ENCODE measurements at places on chromosomes 12 and 14.

GRCh38 chr12:4820971-4821370 lies 88.7 kb upstream of the KCNA1 start:
- no peak overlapping the region for H3K4me3 ChIP-seq
- peaks cover 18% of the 10 kb centered on the region for H3K27me3 ChIP-seq
- DNase-seq: no peak
- no peak overlapping the region for H3K27ac ChIP-seq
- H3K36me3 ChIP-seq: no peaks in the 10 kb centered on the region

- no peaks in the 10 kb centered on the region for H3K36me3 ChIP-seq
- H3K4me1 ChIP-seq: peaks cover 23% of the 10 kb centered on the region
- no peak for DNase-seq
- peak overlapping the region; percentile 24 for H3K27ac ChIP-seq
- H3K27me3 ChIP-seq: no peaks in the 10 kb centered on the region
Observed at GRCh38 chr12:108318472-108319275, 20.4 kb downstream of the CMKLR1 start.

DNA sequence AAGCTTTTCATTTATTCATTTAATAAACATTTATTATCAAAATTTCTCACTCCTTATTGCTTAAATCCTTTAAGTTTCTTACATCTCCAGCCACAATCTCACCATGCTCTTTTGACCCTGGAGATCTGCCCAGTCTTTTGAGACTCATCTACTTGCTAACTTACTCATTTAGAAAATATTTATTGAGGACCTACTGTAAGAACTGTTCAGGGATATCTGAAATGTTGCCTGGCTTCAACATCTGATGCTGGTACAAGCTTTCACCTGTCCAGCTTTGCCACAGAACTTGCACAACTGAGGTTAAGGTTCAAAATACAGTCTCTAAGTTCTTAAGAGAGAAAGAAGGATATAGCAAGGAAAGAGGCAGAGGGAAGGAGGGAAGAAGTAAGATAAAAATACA lies 17.5 kb upstream of the GXYLT1 start:
- H3K36me3 ChIP-seq: peaks cover 25% of the 10 kb centered on the region
- DNase-seq: no peak
- no peaks in the 10 kb centered on the region for H3K27me3 ChIP-seq
- no peak overlapping the region for H3K4me3 ChIP-seq
- H3K27ac ChIP-seq: no peak overlapping the region
- no peaks in the 10 kb centered on the region for H3K4me1 ChIP-seq

DNA sequence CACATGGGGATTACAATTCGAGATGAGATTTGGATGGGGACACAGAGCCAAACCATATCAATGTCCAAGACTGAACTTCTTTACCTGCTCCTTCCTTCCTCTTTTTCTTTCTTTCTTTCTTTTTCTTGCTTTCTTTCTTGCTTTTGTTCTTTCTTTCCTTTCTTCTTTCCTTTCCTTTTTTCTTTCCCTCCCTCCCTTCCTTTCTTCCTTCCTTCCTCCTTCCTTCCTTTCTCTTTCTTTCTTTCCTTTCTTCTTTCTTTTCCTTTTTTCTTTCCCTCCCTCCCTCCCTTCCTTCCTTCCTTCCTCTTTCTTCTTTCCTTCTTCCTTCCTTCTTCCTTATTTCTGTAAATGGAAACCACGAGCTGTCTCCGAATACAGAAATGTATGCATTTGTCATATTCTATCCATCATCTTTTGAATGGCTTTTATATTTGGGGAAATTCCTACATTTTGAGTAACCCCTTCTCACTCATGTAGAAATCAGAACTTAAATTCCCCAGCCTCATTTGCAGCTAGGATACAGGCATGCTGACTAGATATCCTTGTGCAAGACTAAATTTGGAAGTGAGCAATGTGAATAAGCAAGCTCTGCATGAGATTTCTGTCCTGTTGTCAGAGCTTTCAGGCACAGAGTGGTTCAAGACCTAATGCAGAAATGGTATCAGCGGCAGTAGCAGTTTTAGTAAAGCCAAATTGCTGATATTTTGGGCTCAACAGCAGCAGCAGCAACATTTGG lies 11.5 kb downstream of the GPR33 start:
- H3K27me3 ChIP-seq: no peaks in the 10 kb centered on the region
- H3K4me1 ChIP-seq: peaks cover 4% of the 10 kb centered on the region
- no peaks in the 10 kb centered on the region for H3K36me3 ChIP-seq
- H3K27ac ChIP-seq: no peak overlapping the region

DNA sequence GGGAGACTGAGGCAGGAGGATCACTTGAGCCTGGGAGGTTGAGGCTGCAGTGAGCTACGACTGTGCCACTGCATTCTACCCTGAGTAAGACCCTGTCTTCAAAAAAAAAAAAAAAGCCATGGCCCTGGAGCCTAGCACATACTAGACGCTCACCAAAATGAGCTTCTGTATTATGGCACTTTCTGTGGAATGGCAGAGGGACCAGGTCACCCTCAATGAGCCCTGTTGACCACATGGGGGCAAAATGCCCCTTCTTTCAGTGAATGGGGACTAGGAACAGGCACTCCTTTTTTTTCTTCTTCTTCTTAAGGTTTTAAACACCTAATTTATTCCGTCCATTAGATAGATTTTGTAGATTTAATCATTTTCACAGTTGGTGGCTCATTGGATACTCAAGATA lies 50.5 kb downstream of the FAM222A start:
- no peaks in the 10 kb centered on the region for H3K36me3 ChIP-seq
- H3K4me1 ChIP-seq: peaks cover 8% of the 10 kb centered on the region

GRCh38 chr12:93183940-93184671 lies 193.6 kb upstream of the NUDT4 start:
- H3K27me3 ChIP-seq: no peaks in the 10 kb centered on the region
- H3K36me3 ChIP-seq: no peaks in the 10 kb centered on the region
- peak overlapping the region; percentile 65 for H3K27ac ChIP-seq
- no peak overlapping the region for H3K4me3 ChIP-seq

GRCh38 chr12:69922999-69923398 lies 98.0 kb downstream of the MYRFL start:
- no peak overlapping the region for H3K27ac ChIP-seq
- no peaks in the 10 kb centered on the region for H3K27me3 ChIP-seq
- no peak for DNase-seq
- H3K4me3 ChIP-seq: no peak overlapping the region
- no peaks in the 10 kb centered on the region for H3K4me1 ChIP-seq

- no peak overlapping the region for H3K4me3 ChIP-seq
- H3K4me1 ChIP-seq: no peaks in the 10 kb centered on the region
Observed at GRCh38 chr12:75683220-75683619, 171.8 kb upstream of the KRR1 start.

GRCh38 chr12:122411537-122411936 lies 10.9 kb downstream of the CLIP1 start:
- H3K36me3 ChIP-seq: peaks cover 3% of the 10 kb centered on the region
- H3K4me1 ChIP-seq: peaks cover 22% of the 10 kb centered on the region
- H3K4me3 ChIP-seq: no peak overlapping the region
- no peak for DNase-seq

DNA sequence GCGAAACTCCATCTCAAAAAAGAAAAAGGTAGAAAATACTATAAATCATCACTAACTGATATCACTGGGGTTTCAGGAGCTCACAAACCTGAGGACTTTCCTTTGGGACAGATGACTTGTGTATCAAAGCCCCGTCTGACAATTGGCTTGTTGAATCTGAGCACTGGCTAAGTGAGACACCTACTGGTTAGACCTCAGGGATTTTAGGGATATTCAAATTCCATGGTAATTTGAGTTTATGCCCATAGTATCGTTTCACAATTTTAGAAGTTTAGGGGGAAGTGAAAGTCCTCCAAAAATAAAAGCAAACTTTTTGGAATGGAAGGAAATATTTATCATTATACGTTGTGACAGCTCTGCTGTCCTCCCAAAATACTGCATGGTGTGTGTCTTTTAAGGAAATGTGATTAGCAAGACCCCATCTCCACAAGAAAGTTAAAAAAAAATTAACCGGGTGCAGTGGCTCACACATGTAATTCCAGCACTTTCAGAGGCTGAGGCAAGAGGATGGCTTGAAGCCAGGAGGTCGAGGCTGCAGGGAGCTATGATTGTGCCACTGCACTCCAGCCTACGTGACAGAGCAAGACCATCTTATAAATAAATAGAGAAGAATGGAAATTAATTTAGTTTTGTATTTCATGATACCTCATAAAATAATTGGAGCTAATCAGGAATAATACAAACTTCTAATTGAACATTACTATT lies 49.2 kb downstream of the FBXL14 start:
- no peak overlapping the region for H3K4me3 ChIP-seq
- no peaks in the 10 kb centered on the region for H3K4me1 ChIP-seq
- H3K27ac ChIP-seq: no peak overlapping the region
- H3K36me3 ChIP-seq: no peaks in the 10 kb centered on the region
- no peak for DNase-seq

- no peak overlapping the region for H3K4me3 ChIP-seq
- H3K27me3 ChIP-seq: no peaks in the 10 kb centered on the region
- peaks cover 30% of the 10 kb centered on the region for H3K36me3 ChIP-seq
- no peaks in the 10 kb centered on the region for H3K4me1 ChIP-seq
- no peak for DNase-seq
Observed at GRCh38 chr14:67644428-67644827, 24.7 kb downstream of the ARG2 start.

DNA sequence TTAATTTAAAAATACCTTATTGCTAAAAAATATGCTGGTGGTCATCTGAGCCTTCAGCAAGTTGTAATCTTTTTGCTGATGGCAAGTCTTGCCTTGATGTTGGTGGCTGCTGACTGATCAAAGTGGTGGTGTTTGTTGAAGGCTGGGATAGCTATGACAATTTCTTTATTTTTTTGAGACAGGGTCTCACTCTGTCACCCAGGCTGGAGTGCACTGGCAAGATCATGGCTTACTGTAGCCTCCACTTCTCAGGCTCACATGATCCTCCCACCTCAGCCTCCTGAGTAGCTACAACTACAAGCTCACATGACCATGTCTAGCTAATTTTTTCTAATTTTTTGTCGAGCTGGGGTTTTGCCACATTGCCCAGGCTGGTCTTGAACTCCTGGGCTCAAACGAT lies 24.8 kb downstream of the PRORP start:
- no peaks in the 10 kb centered on the region for H3K4me1 ChIP-seq
- no peaks in the 10 kb centered on the region for H3K27me3 ChIP-seq
- H3K4me3 ChIP-seq: no peak overlapping the region
- no peak overlapping the region for H3K27ac ChIP-seq
- DNase-seq: no peak

GRCh38 chr12:536751-537245 lies 77.1 kb downstream of the B4GALNT3 start:
- no peaks in the 10 kb centered on the region for H3K36me3 ChIP-seq
- no peaks in the 10 kb centered on the region for H3K27me3 ChIP-seq
- H3K4me3 ChIP-seq: no peak overlapping the region

- H3K4me1 ChIP-seq: peaks cover 20% of the 10 kb centered on the region
- no peaks in the 10 kb centered on the region for H3K36me3 ChIP-seq
- H3K27me3 ChIP-seq: peaks cover 35% of the 10 kb centered on the region
- H3K4me3 ChIP-seq: no peak overlapping the region
- no peak overlapping the region for H3K27ac ChIP-seq
- DNase-seq: no peak
Observed at GRCh38 chr12:49292729-49293055, 2.3 kb upstream of the PRPH start.

DNA sequence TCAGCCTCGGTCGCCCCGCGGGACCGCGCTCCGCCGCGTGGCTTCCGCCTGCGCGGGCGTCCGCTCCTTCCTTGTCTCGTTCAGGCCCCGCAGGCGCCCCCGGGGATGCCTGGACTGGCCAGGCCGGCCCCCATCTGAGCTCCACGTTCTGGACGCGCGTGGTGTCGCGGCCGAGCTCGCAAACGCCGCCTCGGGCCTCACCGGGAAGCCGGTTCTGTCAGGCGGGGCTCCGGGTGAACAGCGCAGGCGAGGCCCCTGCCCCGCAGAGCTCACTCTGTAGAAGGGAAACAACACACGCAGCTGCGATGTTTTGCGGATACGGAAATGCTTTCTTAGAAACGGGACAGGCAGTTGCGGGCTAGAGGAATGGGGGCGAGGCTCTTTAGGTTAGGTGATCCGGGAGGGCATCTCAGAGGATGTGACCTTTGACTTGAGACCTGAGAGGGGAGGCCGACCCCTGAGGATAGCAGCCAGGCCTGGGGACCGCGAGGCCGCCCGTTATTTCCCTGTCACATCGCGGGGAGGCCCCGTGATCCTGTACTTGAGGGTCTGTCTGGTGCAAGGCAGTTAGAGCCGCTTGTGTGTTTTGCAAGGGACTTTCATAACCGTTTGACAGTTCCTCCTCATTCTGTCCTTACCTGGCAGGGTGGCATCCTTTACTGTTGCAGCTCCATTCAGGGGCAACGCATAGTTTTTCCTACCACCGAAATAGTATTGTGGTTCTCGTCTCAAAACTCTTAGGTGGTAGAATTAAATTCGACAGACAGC lies 584 bp downstream of the VRK1 start:
- H3K27ac ChIP-seq: peak overlapping the region; percentile 26
- no peaks in the 10 kb centered on the region for H3K36me3 ChIP-seq
- peak overlapping the region; percentile 78 for H3K4me3 ChIP-seq
- H3K27me3 ChIP-seq: no peaks in the 10 kb centered on the region

GRCh38 chr12:98574110-98574509 lies 19.4 kb upstream of the SLC25A3 start:
- no peak for DNase-seq
- H3K4me3 ChIP-seq: no peak overlapping the region
- H3K27me3 ChIP-seq: no peaks in the 10 kb centered on the region
- H3K36me3 ChIP-seq: no peaks in the 10 kb centered on the region

DNA sequence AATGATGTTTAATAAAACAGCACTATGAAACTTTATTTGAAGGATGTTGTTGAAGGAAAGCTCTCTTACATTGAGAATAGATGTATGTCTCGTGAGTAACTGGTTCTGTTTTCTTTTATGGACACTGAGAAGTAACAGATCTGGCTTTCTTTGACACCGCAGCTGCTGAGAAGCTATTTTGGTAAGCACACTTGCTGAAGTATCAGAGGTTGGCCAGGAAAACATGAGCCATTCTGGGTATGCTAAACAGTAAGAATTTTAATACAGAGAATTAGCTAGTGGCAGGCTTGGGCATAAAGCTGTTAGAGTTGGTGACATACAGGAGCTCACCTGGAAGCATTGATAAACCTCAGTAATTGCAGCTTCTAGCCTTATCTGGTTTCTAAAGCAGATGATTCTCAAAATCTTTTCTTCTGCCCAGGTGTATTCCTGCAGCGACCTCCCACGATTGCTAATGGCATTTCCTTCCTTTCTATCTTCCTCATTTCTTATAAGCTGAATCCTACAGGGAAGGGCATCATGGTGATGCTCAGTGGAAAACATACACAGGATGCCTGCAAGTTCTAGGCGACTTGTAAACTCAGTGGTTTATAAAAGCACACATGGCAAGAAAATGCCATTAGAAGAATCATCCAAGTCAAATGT lies 291.6 kb upstream of the SLC16A7 start:
- no peak for DNase-seq

GRCh38 chr14:42490536-42490935 lies 883.9 kb downstream of the LRFN5 start:
- no peak overlapping the region for H3K4me3 ChIP-seq
- H3K4me1 ChIP-seq: no peaks in the 10 kb centered on the region
- no peaks in the 10 kb centered on the region for H3K36me3 ChIP-seq
- no peak overlapping the region for H3K27ac ChIP-seq

Data from upper lobe of right lung (tissue), 1 donor.